ENCODE measurements at places on chromosomes 11 and 22.

DNA sequence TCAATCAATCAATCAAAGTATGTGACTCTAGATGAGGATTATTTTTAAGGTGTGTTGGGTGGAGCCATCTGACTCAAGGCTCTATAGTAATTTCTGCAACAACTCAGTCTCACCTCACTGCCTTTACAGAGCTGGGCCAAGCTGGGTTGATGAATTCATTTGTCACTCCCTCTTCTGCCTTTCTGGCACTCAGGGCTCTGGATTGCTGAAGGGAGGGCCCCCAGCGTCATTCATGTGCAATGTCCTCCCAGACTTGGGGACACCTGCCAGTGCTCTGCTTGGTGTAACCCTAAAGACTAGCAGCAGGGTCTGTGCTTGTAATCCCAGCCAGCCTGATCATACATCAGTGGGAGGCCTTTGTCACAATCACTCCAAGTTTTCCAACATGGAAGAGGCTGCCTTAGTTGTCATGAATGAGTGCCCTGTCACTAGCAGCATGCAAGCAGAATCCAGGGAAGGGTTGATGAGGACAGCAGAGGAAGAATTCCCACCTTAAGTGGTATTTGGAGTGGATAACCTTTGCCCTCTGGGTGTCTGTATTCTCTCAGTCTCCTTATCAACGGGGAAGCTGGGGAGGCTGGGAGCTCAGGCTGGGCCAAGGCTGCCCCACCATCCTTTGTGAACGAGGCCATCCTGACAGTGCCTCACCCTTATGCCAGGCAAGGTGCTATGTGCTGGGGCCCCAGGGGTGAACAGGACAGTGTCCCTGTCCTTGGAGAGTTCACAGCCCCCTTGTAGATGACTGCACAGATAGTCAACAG, 2.0 kb upstream of the TP53I11 start:
- H3K27ac ChIP-seq = no peak overlapping the region
- peaks cover 8% of the 10 kb centered on the region for H3K36me3 ChIP-seq
- peaks cover 22% of the 10 kb centered on the region for H3K4me1 ChIP-seq
- H3K4me3 ChIP-seq = no peak overlapping the region

GRCh38 chr11:97990162-97990920, 1030.4 kb upstream of the CNTN5 start:
- no peaks in the 10 kb centered on the region for H3K4me1 ChIP-seq
- DNase-seq = no peak
- H3K27ac ChIP-seq = no peak overlapping the region
- H3K4me3 ChIP-seq = no peak overlapping the region
- no peaks in the 10 kb centered on the region for H3K27me3 ChIP-seq
- H3K36me3 ChIP-seq = no peaks in the 10 kb centered on the region

- H3K4me1 ChIP-seq = no peaks in the 10 kb centered on the region
- no peaks in the 10 kb centered on the region for H3K27me3 ChIP-seq
- DNase-seq = no peak
- H3K27ac ChIP-seq = no peak overlapping the region
- H3K4me3 ChIP-seq = no peak overlapping the region
- H3K36me3 ChIP-seq = no peaks in the 10 kb centered on the region
Observed at GRCh38 chr11:3605771-3606203, 36.0 kb downstream of the ART5 start.

GRCh38 chr11:77530879-77531278, 57.0 kb upstream of the PAK1 start:
- no peak overlapping the region for H3K27ac ChIP-seq
- no peak for DNase-seq
- H3K4me1 ChIP-seq = no peaks in the 10 kb centered on the region
- no peaks in the 10 kb centered on the region for H3K36me3 ChIP-seq
- H3K27me3 ChIP-seq = peaks cover 7% of the 10 kb centered on the region
- no peak overlapping the region for H3K4me3 ChIP-seq

Measured in effector memory CD8-positive, alpha-beta T cell (primary cell).